ENCODE measurements at places on chromosomes 5 and 9.

DNA sequence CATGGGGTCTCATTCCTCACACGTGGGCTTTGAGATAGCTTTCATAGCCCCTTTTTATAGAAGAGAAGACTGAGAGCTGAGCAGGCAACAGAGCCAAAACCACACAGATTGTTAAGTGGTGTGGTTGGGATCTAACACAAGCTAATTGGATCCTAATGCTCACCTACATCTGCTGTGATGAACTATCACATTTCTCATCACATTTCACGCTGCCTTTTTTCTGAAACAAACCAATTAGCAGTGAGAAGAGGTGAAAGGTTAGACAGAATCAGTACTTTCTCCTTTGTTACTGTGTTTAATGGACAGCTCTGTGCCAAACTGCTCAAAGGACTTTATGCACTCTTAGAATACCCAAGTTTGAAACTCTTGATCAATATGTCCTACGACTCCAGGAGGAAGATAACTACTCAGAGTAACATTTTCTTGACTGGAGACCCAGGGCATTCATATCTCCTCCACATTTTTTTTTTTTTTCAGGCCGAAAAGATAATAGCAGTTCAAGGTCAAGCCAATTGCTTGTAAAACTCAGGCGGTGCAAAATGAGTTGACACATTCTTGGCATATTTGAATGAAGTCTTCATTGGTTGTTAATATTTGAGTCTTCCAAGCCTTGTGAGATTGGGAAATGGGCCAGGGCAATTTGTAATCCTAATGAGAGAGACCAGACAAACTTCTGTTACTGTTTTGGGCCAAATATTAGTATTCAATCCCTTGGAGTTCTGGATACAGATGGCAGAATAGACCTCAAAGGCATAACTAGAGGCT lies 138.4 kb downstream of the KCTD16 start:
- no peak for DNase-seq

GRCh38 chr5:140351609-140352334 lies 5.4 kb upstream of the HBEGF start:
- DNase-seq = peak; percentile 47

- DNase-seq = no peak
Measured at GRCh38 chr5:169445191-169445590, 138.4 kb upstream of the SPDL1 start.

GRCh38 chr5:126438267-126438666 lies 15.1 kb downstream of the GRAMD2B start:
- no peak for DNase-seq

DNA sequence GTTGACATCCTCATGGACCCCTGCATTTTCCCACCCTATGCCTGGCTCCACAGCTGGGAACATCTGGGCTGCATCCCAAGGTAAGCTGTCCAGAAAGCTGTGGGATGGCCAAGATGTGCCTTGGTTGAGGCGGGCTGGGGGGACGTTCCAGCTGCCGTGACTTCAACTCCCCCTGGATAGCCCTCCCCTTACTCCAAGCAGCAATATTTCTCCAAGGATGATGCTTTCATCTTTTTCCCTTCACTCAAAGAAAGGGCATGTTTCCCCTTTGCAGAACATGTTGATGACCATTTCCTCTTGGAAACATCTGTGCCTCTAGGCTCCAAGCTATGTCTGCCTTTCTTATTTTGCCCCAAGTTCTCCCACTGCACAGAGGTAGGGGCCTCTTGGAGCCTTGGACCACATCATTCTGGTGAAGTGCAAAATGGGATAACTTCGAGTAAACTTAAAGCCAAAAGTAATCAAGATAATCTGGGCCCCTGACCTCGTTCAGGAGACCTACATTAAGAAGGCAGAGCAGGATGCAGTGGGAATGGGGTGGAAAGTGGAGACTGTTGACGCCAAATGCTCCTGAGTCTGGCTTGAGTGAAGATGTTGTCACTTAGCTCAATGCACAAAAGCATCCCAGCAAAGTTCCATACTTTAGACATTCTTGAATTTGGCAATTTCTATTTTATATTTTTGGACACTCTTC lies 175.2 kb downstream of the GAS1 start:
- no peak for DNase-seq

- DNase-seq = peak; percentile 45
Measured at GRCh38 chr9:105414947-105415661, 32.7 kb upstream of the FSD1L start.

- no peak for DNase-seq
Measured at GRCh38 chr5:149037817-149038216, 25.0 kb downstream of the SH3TC2 start.

GRCh38 chr5:78922879-78923621 lies 62.1 kb downstream of the ARSB start:
- no peak for DNase-seq

DNA sequence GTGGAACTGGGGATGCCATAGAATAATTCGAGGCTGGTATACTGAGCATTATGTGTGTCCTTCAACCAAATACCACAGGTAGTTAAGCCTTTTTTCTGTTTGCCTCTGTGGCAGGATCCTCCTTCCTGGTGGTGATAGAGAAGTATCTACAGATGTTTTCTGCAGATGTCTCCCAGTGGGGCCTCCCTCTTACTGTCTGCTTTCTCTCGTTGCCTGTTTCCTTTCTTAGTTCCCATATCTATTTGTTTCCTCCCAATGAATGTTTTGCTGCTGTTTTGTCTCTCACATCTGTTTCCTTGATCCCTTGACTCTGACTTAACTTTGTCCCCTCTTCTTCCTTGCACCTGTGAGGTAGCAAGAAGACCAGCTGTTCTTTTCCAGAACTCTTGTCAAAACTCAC lies 130.9 kb upstream of the NUDT12 start:
- DNase-seq = no peak

- no peak for DNase-seq
Measured at GRCh38 chr9:84862810-84863287, 193.3 kb downstream of the NTRK2 start.

GRCh38 chr5:75438722-75439121 lies 72.7 kb downstream of the CERT1 start:
- DNase-seq = no peak

DNA sequence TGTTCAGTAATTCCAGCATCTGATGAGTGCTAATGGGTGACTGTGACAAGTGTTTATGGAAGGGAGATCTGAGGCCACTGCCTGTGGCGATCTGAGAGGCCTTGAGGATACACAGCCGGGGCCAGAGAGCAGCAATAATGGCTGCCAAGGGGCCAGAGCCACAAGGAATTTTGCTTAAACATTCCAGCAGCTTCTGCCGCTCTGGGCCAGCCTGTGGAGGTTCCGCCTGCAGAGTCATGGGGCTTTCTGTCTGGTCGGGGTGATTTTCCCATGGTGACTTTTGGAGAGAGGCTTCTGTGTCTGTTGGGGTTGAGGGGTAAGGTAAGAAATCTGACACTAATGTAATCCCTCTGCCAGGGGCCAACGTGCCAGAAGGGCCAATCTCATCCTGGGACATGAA lies 353.5 kb downstream of the ADAMTS6 start:
- DNase-seq = no peak

GRCh38 chr5:59036274-59036961 lies 453.5 kb downstream of the RAB3C start:
- peak; percentile 58 for DNase-seq

GRCh38 chr9:100066539-100066938 lies 32.3 kb downstream of the ERP44 start:
- no peak for DNase-seq

GRCh38 chr9:135085830-135086546 lies 1.5 kb upstream of the OLFM1 start:
- no peak for DNase-seq

DNA sequence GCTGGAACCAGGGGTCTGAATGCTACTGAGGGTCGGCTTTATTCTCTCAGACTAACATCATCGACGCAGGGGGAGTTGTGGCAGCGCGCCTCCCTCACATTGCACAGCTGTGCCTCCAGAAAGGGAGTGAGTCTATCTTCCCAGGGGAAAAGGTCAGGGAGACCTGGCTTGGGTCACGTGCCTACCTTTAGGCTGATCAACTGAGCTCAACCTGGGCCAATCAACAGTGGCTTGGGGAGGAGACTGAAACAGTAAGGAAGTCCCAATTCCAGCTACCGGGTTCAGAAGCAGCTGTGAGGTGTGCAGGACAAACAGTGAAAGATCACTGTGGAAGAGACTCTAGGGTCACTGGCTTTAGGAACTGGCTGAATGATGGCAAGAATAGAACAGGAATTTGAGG lies 14.3 kb downstream of the SNX30 start:
- no peak for DNase-seq

GRCh38 chr5:119439140-119439631 lies 13.1 kb upstream of the HSD17B4 start:
- DNase-seq = peak; percentile 30

DNA sequence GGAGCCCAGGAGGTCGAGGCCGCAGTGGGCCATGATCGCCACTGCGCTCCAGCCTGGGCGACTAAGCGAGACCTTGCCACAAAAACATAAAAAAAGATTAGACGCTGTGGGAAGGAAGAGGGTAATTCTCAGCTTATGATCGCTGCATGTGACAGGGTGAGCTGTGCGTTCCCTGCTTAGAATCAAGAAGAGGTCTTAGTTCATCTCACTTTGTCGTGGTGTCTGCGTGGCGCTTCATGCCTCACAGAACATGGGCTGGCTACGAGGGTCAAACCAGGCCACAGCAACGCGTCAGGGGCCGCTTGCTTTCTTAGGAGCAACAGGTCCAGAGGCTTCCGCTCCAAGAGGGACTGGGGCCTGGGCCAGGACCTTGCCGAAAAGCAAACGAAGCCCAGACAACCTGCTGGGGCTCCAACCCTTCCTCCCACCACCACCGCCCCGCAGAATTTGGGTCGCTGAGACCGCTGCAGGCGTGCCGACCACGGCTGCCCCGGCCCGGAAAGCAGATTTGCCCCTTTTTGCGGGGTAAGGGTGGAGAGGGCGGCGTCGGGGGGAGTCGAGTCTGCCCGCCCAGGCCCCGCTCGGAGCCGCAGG lies 10.0 kb upstream of the GRIN1 start:
- DNase-seq = no peak

GRCh38 chr9:127418037-127418471 lies 6.1 kb upstream of the ZNF79 start:
- DNase-seq = peak; percentile 39

DNA sequence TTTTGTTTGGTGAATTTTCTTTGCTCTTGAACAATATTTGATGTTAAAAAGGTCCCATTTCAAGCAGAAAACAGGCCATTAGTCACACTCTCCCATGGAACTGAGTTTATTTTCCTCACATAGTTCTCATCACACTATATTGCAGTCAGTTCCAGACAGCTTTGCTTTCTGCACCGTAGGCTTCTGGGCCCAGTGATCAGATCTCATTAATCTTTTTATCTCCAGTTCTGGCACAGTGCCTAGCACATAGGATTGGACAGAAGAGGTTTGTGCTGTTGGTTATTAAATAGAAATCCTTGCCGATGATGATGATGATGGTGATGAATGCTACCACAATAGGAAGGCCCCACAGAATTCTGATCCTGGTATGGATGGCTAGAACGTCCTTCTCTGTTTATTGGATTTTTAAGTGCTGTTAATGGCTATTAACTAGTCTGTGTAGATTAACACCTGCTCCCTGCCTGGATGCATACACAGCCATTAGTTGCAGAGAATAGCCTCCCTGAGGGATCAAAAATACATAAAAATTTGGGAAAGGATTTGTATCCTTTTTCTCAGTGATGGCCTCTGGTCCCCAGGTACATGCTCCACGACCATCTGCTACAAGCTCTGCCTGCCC lies 52.0 kb upstream of the NTRK2 start:
- no peak for DNase-seq

DNA sequence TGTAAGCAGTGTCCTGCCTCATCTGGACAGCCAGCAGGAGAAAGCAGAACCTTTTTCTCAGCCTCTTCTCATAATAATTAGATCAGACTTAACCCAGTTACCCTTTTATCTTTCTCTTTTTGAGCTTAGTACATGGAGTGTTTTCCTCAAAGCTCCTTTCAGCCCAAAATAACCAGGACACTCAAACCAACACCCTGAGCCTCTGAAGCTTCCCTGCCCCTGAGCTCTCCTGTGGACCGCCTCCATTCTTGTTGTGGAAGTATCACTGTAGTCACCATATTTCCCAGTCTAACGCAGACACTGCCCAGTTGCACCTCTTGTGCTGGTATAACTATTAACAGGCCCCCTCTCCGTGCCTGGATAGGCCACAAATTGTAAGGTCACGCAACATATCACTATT lies 53.8 kb upstream of the ZNF622 start:
- no peak for DNase-seq

- DNase-seq = no peak
Measured at GRCh38 chr5:6567835-6568234, 65.0 kb downstream of the NSUN2 start.

- DNase-seq = no peak
Measured at GRCh38 chr5:129170050-129170449, 75.5 kb downstream of the ISOC1 start.

- no peak for DNase-seq
Measured at GRCh38 chr9:105098370-105098769, 146.1 kb upstream of the SLC44A1 start.

DNA sequence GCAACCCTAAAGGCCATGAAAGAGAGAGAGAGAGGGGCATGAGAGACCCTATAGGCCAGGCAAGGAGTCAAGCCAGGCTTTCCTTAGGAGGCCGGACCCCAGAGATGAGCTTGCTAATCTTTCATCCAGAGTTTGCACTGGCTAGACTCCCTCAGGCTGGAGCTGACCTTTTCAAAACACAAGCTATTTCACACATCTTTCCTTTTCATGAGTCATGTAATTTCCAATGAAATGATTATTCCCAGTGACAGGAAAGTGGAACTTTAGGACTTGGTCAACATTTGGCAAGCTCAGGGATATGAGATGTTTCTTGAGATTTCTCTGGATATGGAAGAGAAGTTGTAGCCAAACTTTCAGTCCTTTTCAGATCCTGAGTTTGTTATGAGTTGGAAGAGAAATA lies 117.7 kb downstream of the TARS1 start:
- no peak for DNase-seq

DNA sequence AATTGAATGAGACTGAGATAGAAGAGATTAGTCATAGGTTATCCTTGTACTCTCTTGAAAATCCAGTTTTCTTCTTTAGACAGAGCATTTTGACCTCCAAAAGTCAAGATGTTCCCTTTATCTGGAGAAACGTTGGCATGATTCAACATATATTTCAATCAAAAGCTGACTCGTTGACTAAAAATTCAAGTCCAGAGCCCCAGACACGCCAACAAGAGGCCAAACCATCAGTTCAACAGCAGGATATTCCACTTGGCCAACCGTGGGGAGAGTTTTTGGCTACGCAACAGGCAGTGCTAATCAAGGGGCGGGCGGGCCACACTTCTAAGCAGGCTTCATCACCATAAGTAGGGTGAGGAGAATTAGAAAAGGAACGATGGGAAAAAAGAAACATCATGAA lies 119.1 kb downstream of the SLIT3 start:
- no peak for DNase-seq

GRCh38 chr5:13143214-13143613 lies 801.3 kb downstream of the DNAH5 start:
- no peak for DNase-seq

GRCh38 chr9:78598120-78598519 lies 301.2 kb downstream of the PSAT1 start:
- DNase-seq = no peak

All from CD4-positive, alpha-beta T cell treated with Interleukin-15 for 1 hour (primary cell).